ENCODE measurements at places on chromosomes 2 and 18. TPM values are rescaled to one million over a fixed set of nuclear protein-coding genes. Genes with fewer than 3 reads are reported as not detected.

The WNT6 gene
- polyA plus RNA-seq, result not detected

The KCNG2 gene
- polyA plus RNA-seq, result not detected

The TYW5 gene
- polyA plus RNA-seq, result 8.7 TPM

The IFT172 gene
- 113 TPM for polyA plus RNA-seq

The SERPINB13 gene
- polyA plus RNA-seq, result 0.10 TPM

The TOGARAM2 gene
- 0.16 TPM for polyA plus RNA-seq

The TCF23 gene
- not detected for polyA plus RNA-seq

The IL1B gene
- 5.9 TPM for polyA plus RNA-seq

The CNDP1 gene
- 0.16 TPM for polyA plus RNA-seq

The KCNIP3 gene
- polyA plus RNA-seq, result 0.79 TPM

The SMARCAL1 gene
- 8.2 TPM for polyA plus RNA-seq

The SLC11A1 gene
- 89.9 TPM for polyA plus RNA-seq

The C2orf72 gene
- polyA plus RNA-seq, result 1.4 TPM

The VWC2L gene
- not detected for polyA plus RNA-seq

The CD8B2 gene
- polyA plus RNA-seq, result not detected

The ANKRD30BL gene
- polyA plus RNA-seq, result not detected

The COL4A4 gene
- 12.3 TPM for polyA plus RNA-seq

The SLC35F5 gene
- 49.9 TPM for polyA plus RNA-seq

The MAPK4 gene
- 128 TPM for polyA plus RNA-seq

The ATP6V1B1 gene
- 1.9 TPM for polyA plus RNA-seq

The RNU2-63P gene
- not detected for polyA plus RNA-seq

The CTAGE1 gene
- not detected for polyA plus RNA-seq

The SATB2 gene
- 5.8 TPM for polyA plus RNA-seq

The OTOS gene
- not detected for polyA plus RNA-seq

The DPP4 gene
- polyA plus RNA-seq, result 0.77 TPM

The CRACDL gene
- 2.1 TPM for polyA plus RNA-seq

The PRPF40A gene
- polyA plus RNA-seq, result 83.0 TPM

The DNAH7 gene
- polyA plus RNA-seq, result 1.1 TPM

The AKAIN1 gene
- 5.4 TPM for polyA plus RNA-seq

The CAPN14 gene
- polyA plus RNA-seq, result 0.16 TPM

The MC5R gene
- polyA plus RNA-seq, result 0.10 TPM

The ALPG gene
- not detected for polyA plus RNA-seq

The B3GNT7 gene
- 3.1 TPM for polyA plus RNA-seq

The CIB4 gene
- 3.3 TPM for polyA plus RNA-seq

The LBX2 gene
- 0.40 TPM for polyA plus RNA-seq

The EVX2 gene
- not detected for polyA plus RNA-seq

The SLC14A1 gene
- polyA plus RNA-seq, result 3.5 TPM

The HOXD9 gene
- 7.5 TPM for polyA plus RNA-seq

The IL36RN gene
- polyA plus RNA-seq, result not detected

The ATL2 gene
- polyA plus RNA-seq, result 50.1 TPM

The FOXI3 gene
- polyA plus RNA-seq, result not detected

The WDR12 gene
- 33.5 TPM for polyA plus RNA-seq

The CYP27A1 gene
- 29.1 TPM for polyA plus RNA-seq

The DUSP2 gene
- 1.9 TPM for polyA plus RNA-seq

The SLC1A4 gene
- 13.0 TPM for polyA plus RNA-seq

The KYNU gene
- polyA plus RNA-seq, result 4.9 TPM

The NEU2 gene
- polyA plus RNA-seq, result not detected

The UBR3 gene
- polyA plus RNA-seq, result 25.5 TPM

The MRPL30 gene
- 51.5 TPM for polyA plus RNA-seq

The APOB gene
- 0.08 TPM for polyA plus RNA-seq

The REG3G gene
- polyA plus RNA-seq, result 32.2 TPM

Data from adrenal gland (tissue), 19 donors.